ENCODE measurements at places on chromosomes 6 and 20. TPM values are rescaled to one million over a fixed set of nuclear protein-coding genes. Genes with fewer than 3 reads are reported as not detected.

LY6G6F gene
- total RNA-seq: not detected

SMIM28 gene
- total RNA-seq: not detected

MAP3K5 gene
- 12.0 TPM for total RNA-seq

SMOC2 gene
- 3.2 TPM for total RNA-seq

CCND3 gene
- total RNA-seq: 13.0 TPM

HSPA1L gene
- total RNA-seq: 3.7 TPM

RIPOR3 gene
- 0.98 TPM for total RNA-seq

GPR6 gene
- total RNA-seq: 0.74 TPM

BPIFB2 gene
- not detected for total RNA-seq

SLC22A16 gene
- 0.49 TPM for total RNA-seq

FGD2 gene
- total RNA-seq: 2.2 TPM

SLC17A1 gene
- not detected for total RNA-seq

PSORS1C2 gene
- total RNA-seq: not detected

KCNK16 gene
- not detected for total RNA-seq

CD40 gene
- 0.49 TPM for total RNA-seq

DLK2 gene
- 4.4 TPM for total RNA-seq

C20orf141 gene
- not detected for total RNA-seq

LST1 gene
- total RNA-seq: 0.74 TPM

PCMT1 gene
- total RNA-seq: 146 TPM

QRSL1 gene
- 15.5 TPM for total RNA-seq

PLEKHG1 gene
- total RNA-seq: 11.8 TPM

C6orf15 gene
- not detected for total RNA-seq

ELOVL4 gene
- total RNA-seq: 30.0 TPM

KCNK5 gene
- 0.25 TPM for total RNA-seq

TINAG gene
- total RNA-seq: 0.25 TPM

WASF1 gene
- total RNA-seq: 116 TPM

C20orf144 gene
- not detected for total RNA-seq

LATS1 gene
- total RNA-seq: 36.9 TPM

ZSCAN26 gene
- total RNA-seq: 28.0 TPM

SRSF12 gene
- 27.5 TPM for total RNA-seq

MEP1A gene
- under 0.01 TPM for total RNA-seq

HLA-DQB2 gene
- not detected for total RNA-seq

BCKDHB gene
- 10.8 TPM for total RNA-seq

PTPRT gene
- 34.7 TPM for total RNA-seq

CEP162 gene
- 32.0 TPM for total RNA-seq

RING1 gene
- total RNA-seq: 16.7 TPM

MROH8 gene
- 3.2 TPM for total RNA-seq

MACROD2 gene
- total RNA-seq: 41.8 TPM

TXLNB gene
- 0.25 TPM for total RNA-seq

BMP7 gene
- total RNA-seq: 9.6 TPM

EPB41L1 gene
- total RNA-seq: 94.7 TPM

CRISP3 gene
- not detected for total RNA-seq

ME1 gene
- 5.7 TPM for total RNA-seq

C6orf52 gene
- total RNA-seq: 0.98 TPM

GSTA1 gene
- not detected for total RNA-seq

POPDC3 gene
- total RNA-seq: 7.4 TPM

TFAP2D gene
- 0.49 TPM for total RNA-seq

FAM135A gene
- 89.0 TPM for total RNA-seq

TLDC2 gene
- total RNA-seq: not detected

EYA2 gene
- 1.5 TPM for total RNA-seq

TFAP2B gene
- under 0.01 TPM for total RNA-seq

MSH5 gene
- 2.5 TPM for total RNA-seq

MAFB gene
- 11.1 TPM for total RNA-seq
